ENCODE measurements at places on chromosomes 7 and 10.

DNA sequence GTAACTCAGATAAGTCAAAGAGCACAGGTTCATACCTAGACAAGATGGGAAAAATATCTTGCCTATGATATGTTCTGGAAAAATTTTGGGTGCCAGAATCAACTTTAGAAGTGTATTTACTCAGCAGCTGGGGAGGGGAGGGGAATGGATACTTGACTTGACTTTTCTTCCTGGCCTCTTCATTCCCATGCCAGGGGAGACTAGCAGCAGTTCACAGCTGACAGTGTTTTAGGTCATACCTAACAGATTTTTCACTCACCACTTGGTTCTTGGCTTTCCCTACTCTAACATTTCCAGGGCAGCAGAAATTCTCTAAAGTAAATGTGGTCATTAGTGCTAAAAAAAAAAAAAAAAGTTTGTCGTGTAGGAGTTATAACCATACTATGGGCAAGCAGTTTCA, 46.3 kb downstream of the TAS2R16 start:
- no peak for DNase-seq

GRCh38 chr10:131178521-131179331, 132.8 kb downstream of the TCERG1L start:
- DNase-seq = no peak

DNA sequence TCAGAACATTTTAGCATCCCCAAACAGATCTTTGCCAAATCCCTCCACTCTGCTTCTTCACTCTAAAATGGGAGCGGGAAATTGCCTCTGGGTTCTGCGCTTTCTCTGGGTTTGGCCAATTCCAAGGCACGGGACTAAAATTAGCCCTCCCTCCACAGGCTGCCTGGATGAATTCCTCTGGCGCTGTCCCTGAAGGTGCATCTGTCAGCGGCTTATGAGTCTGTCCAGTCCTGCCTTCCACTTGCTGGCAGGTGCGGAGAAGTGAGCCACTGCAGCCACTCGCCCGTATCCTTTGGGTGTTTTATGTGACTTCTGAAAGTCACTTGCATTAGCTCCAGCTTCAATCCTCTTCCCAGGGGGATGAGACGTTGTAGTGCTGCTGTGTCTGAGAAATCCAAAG, 121.6 kb downstream of the SH2D4B start:
- no peak for DNase-seq

GRCh38 chr10:69684020-69684980, 54.3 kb downstream of the FAM241B start:
- no peak for DNase-seq

GRCh38 chr7:101216860-101217387, 457 bp downstream of the PLOD3 start:
- DNase-seq = no peak

DNA sequence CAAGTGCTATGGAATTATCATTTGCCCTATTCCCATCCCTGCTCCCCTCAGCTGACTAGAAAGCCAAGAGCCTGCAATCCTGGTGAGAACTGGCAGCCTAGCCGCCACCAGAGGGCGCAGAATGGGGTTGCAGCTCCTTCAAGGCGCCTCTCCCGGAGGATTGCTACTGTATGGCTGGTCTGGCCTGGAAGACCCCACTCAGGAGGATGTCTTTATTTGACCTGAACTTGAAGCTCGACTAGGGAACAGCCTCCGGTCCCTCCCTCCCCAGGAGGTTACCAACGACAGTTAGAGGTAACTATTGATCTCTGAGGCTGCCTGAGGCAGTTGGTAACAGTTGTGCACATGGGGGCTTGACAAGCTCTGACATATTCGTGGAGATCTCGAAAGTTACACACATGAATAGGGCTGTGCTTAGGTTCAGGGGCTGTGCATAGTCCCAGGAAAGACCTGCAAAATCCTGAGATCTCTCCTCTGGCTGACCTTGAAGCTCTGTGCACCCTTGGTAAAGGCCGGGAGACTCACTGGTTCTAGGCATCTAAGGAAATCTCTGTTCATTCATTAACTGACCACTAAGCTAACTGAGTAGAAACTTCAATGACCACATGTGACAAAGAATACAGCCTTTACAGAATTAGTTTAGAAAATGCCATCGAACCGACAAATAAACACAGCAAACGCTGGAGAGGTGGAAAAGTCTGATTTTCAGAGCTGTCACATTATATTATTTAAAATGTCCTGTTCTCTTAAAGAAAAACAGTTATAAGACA, 65.7 kb downstream of the TSPAN12 start:
- peak; percentile 10 for DNase-seq

Measured in activated naive CD4-positive, alpha-beta T cell (primary cell).